ENCODE measurements at places on chromosomes 1 and 21.
A peak's percentile ranks its signal among the peaks of the same experiment; 100 is the strongest.

DNA sequence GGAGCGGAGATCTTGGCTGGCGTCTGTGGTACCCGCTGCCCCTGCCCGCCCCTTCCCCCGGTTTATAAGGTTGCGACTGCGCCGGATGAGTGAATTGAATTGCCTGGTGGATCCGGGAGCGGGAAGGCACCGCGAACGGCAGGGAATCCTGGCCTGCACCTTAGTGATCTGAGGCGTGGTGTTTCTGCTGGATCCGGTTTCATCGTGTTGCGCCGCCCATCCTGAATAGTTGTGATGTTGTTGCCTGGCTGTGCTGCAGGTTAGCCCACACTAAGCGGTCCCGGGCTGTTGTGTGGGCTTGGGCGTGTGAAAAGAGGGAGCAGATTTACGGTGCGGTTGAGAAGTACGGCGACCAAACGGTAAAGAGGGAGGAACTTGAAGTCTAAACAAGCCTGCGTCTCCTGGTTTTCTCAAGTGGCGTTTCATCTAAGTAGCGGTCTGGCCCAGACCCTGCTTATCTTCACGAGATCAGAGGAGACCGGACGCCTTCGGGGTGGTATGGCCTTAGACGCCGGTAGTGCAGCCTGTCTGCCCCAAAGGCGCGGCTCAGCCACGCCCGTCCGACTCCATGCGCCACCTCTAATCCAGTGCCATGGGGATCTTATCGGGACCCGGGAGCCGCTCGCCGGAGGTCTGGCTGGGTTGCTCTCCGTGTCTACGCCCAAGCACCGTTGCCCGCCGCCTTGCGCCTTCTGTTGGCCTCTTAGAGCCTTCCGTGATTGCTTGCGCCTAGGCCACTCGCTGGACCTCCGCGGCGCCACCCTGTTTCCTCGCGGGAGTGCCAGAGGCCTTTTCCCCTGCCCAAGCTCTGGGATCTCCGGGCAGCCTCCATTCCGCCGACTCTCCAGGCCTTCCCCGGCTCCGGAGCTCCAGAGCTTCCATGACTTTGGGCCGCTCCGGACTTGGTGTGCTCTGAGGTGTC is 87.5 kb upstream of the RHOU start:
- peak; percentile 28 for DNase-seq

- DNase-seq, result peak; percentile 41
Observed at GRCh38 chr1:20100632-20101355, 18.5 kb downstream of the PLA2G2D start.

DNA sequence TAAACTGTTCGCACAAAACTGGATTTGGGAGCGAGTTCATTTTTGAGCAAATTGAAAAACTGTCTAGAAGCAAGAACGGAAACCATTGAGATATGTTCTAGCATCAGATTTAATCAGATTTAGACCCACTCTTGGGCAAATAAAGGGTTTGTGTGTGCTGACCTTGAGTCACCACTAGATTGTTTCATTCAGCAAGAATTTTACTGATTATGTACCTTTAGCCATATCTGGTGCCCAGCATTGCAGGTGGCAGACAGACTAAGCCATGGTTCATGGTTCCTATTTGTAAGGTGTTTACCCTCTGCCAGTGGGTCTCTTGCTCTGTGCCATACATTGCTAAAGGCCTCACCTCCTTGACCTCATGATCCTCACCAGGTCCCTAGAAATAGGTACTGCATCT is 1.4 kb downstream of the NUDC start:
- DNase-seq, result no peak

DNA sequence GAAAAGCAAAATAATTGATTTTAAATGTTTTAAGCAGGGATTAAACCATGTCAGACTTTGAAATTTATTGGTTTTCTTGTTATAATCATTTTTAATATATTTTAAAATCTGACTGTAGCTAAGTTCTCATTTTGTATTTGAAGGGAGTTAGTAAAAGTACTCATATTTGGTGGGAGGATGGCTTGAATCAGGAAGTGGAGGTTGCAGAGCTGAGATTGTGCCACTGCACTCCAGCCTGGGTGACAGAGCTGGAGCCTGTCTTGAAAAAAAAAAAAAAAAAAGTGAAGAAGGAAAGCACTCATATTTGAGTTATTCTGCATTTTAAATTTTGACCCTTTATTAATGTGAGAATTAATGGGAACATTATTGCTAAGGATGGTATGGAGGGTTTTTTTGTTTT is 106.0 kb downstream of the RABGAP1L start:
- DNase-seq, result no peak

DNA sequence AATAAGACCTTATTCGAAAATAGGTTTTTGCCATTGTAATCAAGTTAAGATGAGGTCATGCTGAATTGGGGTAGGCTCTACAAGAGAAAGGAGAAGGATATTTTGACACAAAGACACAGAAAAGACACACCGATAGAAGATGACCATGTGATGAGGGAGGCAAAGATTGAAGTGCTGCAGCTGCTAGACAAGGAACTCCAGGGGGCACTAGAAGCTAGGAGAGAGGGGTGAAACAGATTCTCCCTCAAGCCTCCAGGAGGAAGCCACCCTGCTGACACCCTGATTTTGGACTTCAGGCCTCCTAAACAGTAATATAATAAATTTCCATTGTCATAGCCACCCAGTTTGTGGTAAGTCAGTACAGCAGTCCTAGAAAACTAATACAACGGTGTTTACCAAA is 506.8 kb upstream of the CAMK1G start:
- no peak for DNase-seq

DNA sequence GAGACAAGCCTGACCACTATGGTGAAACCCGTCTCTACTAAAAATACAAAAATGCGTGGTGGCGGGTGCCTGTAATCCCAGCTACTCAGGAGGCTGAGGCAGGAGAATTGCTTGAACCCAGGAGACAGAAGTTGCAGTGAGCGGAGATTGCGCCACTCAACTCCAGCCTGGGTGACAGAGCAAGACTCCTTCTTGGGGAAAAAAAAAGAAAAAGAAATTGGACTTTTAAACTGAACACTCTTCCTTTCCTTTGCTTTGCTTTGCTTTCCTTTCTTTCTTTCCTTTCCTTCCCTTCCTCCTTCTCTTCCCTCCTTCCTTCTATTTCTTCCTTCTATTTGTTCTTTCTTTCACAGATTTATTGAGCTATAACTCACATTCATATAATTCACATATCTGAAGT is 43.3 kb upstream of the PUM1 start:
- DNase-seq, result no peak

- peak; percentile 2 for DNase-seq
Observed at GRCh38 chr1:65717815-65718454, 74.8 kb upstream of the PDE4B start.

DNA sequence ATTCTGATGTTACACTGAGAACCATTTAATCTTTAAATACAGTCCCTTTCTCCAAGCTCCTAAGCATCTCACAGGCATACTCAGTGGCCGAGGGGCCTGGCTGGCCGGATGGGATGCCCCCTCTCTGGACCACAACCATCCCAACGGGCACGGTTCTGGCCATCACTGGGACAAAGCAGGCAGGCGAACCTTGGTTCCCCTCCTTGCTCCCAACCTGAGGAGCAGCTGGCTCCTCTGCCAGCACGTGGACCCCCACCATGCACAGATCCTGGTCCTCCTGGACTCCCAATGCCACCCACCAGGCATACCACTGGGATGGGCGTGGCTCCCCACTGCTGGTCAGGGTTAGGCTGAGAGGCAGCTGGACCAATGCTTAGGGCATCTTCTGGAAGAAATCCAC is 19.8 kb upstream of the PRDM16 start:
- DNase-seq, result no peak

DNA sequence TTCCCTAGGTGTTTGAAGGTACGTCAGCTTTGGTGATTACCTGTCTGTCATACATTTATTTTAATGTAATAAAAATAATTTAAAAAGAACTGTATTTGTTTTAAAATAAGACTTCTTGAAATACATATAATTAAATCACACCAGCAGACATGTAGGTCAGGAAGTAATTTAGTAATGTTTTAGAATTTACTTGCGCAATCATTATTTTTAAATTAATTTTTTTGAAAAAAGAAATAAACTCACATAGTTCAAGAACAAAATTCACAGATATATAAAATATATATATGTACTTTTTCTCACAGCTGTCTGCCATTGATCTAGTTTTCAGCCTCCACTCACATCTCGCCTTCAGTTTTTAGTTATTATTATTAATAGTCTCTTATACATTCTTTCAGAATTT is 875.9 kb downstream of the TTLL7 start:
- DNase-seq, result no peak

DNA sequence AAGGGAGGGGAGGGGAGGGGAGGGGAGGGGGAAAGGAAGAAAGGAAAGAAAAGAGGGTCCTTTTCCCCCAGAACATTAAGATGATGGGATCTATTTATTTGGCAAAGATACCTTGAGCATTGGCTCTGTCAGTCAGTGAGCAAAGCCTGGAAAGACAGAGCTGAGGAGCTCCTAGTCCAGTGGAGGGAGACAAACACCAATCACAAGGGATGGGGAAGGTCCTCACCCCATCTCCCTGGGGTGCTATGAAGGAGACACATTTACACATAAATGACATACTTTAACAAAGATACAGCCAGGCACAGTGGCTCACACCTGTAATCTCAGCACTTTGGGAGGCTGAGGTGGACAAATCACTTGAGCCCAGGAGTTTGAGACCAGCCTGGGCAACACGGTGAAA is 154.9 kb upstream of the TIAM1 start:
- DNase-seq, result no peak

DNA sequence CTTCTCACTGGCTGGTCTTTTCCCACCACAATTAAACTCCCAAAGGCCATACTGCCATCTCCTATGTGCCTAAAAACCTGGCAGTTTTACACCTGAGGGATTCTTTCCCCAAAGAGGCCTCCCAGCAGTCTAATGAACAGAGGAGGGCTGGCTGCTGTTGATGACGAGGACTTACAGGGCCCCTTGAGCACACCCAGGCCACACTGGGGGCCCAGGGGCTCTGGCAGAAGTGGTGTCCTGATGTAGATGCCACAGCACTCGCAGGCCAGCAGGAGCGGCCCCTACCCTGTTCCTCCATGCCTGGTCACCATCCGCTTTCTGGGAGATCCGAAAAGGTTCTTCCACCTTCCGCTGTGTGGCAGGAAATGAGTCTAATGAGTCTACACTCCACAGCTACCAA is 24.2 kb downstream of the POFUT2 start:
- no peak for DNase-seq

GRCh38 chr1:121587230-121587569 is 402.4 kb downstream of the SRGAP2C start:
- no peak for DNase-seq

DNA sequence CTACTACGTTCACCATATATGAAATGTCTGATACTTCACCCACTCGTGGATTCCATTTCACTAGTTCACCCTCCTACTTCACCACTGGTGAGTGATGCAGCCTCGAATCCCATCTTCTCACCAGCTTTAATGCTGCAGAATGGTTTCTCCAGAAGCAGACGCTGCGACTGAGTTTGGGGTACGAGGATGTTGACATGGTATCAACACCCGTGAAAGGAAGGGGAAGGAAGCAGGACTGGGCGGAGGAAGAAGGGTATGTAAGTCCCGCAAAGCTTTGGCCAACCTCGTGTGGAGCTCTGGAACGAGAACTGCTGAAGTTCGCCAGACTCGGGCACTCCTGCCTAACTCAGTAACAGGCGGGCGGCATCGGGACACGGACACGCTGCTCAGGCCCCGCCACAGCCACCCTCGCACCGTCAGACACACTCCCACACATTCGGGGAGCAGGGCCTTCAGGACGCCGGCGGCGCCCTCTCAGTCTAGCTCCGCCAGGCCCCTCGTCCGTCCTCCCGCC is 833 bp upstream of the DIP2A start:
- DNase-seq, result peak; percentile 61

DNA sequence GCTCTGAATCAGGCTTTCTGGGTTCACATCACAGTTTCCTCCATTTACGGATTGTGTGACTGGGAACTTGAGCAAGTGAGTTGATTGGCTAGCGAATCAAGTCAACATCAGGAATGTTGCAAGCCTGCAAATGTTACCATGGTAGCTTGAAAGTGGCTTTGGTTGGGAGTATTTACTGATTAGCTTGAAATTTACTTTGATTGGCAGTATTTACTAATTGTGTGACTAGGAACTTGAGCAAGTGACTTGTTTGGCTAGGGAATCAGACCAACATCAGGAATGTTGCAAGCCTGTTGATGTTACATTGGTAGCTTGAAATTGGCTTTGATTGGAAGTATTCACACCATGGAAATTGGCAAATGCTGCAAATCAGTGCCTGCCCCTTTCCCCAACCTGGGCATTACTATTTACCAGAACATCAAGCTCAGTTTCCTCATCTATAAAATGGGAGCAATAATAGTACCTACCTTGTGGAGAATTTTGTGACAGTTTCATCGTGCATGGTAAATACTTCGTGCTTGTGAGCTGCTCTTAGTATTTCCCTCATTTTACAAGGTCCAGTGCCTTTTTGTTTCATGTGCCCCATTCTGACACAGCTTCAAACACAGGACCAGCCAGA is 23.1 kb upstream of the B3GALNT2 start:
- no peak for DNase-seq

- no peak for DNase-seq
Observed at GRCh38 chr1:43877101-43877500, 56.5 kb upstream of the ARTN start.

- no peak for DNase-seq
Observed at GRCh38 chr1:54153535-54154439, 987 bp upstream of the CDCP2 start.

GRCh38 chr1:60692031-60692430 is 390.3 kb upstream of the NFIA start:
- DNase-seq, result no peak

- peak; percentile 41 for DNase-seq
Observed at GRCh38 chr1:179082333-179082998, 596 bp downstream of the TOR3A start.

GRCh38 chr1:43883321-43883720 is 50.3 kb upstream of the ARTN start:
- no peak for DNase-seq

GRCh38 chr1:18118078-18118477 is 10.5 kb downstream of the IGSF21 start:
- DNase-seq, result no peak

- DNase-seq, result no peak
Observed at GRCh38 chr1:152924191-152924590, 15.8 kb downstream of the IVL start.

- DNase-seq, result no peak
Observed at GRCh38 chr1:246969621-246970020, 37.9 kb upstream of the AHCTF1 start.

Data from activated T-cell treated with anti-CD3 and anti-CD28 coated beads, Interleukin-2, amount 50 U/mL, for 72 hours (primary cell).